ENCODE measurements at places on chromosomes 3 and 15.

- DNase-seq, result peak; percentile 22
Measured at GRCh38 chr3:31132132-31132769, 237.8 kb upstream of the GADL1 start.

GRCh38 chr3:65277798-65278197 is 590.0 kb upstream of the ADAMTS9 start:
- DNase-seq, result no peak

DNA sequence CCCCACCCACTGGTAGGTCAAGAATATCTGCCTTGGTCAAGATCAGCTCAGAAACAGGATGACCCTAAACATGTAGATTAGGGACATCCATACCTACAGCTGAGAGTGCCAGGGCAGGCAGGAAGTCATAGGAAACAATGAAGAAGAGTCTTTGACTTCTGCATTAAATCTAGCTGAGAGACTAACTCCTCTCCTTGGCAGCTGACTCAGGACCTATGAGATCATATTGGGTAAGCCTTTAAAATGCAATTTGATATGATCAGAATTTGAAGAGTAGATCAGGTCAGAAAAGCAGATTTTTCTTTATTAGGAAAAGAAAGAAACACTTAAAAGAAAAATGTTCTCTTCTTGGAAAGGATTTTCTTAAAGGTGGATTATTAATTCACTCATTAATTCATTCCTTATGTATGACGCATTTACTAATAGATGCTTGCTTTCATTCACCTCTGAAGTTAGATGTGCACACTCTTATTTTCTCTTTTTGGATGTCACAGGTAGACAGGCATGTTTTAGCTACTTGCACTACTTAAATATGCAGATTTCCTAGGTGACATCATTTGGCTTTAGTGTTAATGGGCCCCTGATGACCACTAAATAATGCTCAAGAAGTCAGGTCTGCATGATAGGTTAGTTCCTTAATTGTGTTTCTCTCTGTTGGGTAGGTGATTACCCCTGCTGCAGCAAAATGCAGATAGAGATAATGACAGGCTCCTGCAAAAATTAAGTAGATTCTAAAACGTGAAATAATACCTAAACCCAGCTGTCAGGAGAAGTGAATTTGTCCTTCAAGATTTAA is 35.7 kb upstream of the GSK3B start:
- no peak for DNase-seq

DNA sequence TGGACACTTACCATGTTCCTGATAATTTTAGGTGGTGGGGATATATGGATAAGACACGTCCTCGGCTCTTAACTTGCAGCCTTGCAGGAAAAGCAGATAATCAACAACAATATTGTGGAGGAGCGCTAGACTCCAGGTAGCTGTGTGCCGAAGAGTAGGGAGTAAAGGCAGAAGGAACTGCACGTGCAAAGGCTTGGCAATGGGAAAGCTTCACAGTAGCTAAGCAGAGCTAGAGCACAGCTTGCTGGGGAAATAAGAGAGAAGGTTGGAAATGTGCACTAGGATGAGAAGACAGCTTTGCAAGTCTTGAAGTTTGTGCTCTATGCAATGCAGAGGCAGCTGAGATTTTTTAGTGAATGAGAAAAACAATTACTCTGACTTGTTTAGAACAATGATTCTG is 12.4 kb downstream of the PSMA4 start:
- no peak for DNase-seq

GRCh38 chr3:28134792-28135375 is 106.5 kb upstream of the CMC1 start:
- no peak for DNase-seq

DNA sequence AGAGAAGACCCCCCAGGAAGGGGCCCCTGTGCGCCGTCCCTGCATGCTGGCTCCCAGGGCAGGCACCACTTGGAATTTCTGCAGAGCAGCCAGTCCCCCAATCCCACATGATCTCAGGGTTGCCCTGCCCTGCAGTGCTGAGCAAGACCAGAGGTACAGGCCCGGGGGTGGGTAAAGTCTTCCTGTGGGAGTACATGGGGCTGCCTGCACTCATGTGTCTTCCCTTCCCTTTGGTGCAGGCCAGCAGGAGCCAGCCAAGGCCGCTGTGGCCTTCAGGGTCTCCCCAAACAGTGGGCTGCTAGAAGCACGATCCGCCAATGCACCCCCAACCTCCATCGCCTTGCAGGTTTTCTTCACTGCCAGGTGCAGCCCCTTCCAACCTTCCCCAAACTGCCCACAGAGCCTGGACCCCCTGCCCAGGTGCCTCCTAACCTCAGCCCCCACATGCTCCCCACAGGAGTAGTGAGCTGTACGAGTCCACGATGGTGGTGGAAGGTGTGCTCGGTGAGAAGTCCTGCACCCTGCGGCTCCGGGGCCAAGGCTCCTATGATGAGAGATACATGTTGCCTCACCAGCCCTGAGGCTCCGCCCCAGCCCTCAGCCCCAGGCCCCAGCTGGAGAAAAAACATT is 15.0 kb downstream of the ACAA1 start:
- no peak for DNase-seq

GRCh38 chr15:85554852-85555521 is 174.6 kb downstream of the AKAP13 start:
- DNase-seq, result no peak

- no peak for DNase-seq
Measured at GRCh38 chr3:39849992-39850715, 40.7 kb downstream of the MYRIP start.

DNA sequence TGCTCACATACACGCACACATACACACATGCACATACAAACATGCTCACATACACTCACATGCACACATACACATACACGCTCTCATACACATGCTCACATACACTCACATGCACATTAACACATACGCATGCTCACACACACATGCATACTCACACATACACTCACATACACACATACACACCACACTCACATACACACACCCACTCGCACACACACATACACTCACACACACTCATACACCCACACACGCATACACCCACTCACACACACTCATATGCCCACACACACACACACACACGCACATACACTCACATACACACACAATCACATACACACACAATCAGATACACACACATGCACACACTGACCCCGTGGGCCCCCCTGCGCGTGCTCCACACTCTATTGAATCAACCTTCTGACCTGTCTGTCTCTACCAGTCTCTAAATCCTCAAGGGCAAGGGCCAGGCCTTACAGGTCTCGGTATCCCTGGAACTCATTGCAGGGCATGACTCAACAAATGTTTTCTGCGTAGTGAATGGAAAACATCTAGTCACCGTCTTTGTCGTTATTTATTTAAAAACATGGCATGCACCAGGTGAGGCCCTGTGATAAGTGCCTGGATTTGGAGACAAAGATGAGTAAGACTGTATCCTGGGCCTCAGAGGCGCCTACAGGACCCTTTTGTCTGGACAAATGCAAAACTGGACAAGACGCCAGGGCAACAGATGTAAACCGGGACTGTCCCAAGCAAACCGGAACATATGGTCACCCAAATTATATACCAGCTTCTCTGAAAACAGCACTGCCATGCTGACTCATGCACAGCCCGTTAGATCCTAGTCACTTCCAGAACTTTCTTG is 41.8 kb downstream of the GRK7 start:
- DNase-seq, result no peak

GRCh38 chr15:91075739-91076138 is 24.3 kb upstream of the SV2B start:
- no peak for DNase-seq

- no peak for DNase-seq
Measured at GRCh38 chr15:55513152-55513551, 5.1 kb upstream of the DNAAF4 start.

GRCh38 chr3:86968244-86968932 is 22.6 kb downstream of the VGLL3 start:
- no peak for DNase-seq

DNA sequence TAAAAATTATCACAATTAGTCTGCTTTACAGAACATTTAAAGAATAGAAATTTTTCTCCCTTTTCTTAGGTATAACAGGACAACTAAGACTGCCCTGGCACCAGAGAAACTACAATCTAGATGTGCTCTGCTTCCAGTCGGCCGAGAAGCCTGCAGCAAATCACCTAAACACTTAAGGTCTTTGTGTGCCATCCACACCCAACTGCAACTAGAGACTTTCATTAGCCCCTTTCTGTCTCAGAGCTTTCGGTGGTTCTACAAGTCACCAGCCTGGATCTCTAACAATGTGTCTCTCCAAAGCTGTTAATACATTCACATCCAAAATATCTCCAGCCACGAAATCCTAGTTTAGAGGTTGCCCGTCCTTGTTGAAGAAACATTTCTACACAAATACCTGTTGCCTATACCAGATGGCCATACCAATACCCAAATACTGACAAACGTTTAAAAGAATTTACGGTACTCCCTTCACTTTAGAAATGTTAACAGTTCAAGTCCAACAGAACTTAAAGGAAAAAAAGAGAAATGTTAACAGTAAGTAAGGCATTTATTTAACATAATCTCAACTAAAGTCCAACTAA is 6.7 kb downstream of the PRC1 start:
- DNase-seq, result no peak
